Activated T-helper 17 cell treated with anti-CD3 and anti-CD28 coated beads, Interleukin-2, amount 50 U/mL, for 72 hours (primary cell): ENCODE measurements at places on chromosomes 5 and 9. TPM values are rescaled to one million over a fixed set of nuclear protein-coding genes. Genes with fewer than 3 reads are reported as not detected.
A peak's percentile ranks its signal among the peaks of the same experiment; 100 is the strongest.

The NPDC1 gene
- total RNA-seq: 96.1 TPM

The DMRT3 gene
- total RNA-seq: not detected

- peak; percentile 76 for ATAC-seq
Measured at GRCh38 chr9:127214421-127215267, 49.9 kb upstream of the GARNL3 start.

GRCh38 chr9:118659011-118659410, 710.2 kb downstream of the BRINP1 start:
- no peak for ATAC-seq

- no peak for ATAC-seq
Measured at GRCh38 chr5:56589481-56589860, 225.9 kb upstream of the MAP3K1 start.

DNA sequence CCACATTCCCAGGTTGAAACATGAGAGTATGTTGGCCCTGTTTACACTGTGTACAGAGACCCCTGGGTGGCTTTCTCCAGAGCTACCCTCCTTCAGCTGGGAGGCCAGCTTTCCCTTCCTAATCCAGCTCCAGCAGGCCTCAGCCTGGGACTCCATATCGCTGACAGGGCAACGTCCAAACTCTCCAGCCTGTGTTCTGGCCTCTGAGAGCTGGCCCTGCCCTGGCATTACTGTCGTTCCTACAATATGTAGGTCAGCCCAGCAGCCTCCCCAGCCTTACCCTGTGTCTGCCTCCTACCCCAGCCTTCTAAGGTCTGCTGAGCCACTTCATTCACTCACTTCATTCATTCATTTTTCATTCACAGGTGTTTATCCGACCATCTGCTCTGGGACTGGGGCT, 8.3 kb upstream of the EEIG1 start:
- ATAC-seq: no peak

GRCh38 chr5:65029178-65029577, 260.4 kb downstream of the CWC27 start:
- ATAC-seq: no peak

DNA sequence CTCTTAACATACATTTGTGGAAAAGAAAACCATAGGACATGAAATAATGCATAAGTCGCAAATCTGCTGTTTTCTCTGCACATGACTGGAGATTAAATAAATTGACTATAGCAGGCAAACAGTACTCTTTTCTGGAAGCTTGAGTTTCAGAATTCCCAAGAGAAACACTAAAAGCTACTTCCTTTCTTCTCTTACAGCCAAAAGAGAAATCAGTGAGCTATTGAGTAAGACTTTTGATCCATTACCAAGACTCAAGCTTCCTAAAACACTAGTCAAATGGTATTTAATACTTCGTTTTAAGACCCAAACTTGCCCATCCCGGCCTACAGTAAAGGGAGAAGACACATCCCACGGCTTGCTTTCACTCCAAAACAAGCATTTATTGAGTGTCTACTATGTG, 335.8 kb upstream of the PUM3 start:
- no peak for ATAC-seq

- ATAC-seq: no peak
Measured at GRCh38 chr9:137359850-137360249, 57.8 kb upstream of the NRARP start.

DNA sequence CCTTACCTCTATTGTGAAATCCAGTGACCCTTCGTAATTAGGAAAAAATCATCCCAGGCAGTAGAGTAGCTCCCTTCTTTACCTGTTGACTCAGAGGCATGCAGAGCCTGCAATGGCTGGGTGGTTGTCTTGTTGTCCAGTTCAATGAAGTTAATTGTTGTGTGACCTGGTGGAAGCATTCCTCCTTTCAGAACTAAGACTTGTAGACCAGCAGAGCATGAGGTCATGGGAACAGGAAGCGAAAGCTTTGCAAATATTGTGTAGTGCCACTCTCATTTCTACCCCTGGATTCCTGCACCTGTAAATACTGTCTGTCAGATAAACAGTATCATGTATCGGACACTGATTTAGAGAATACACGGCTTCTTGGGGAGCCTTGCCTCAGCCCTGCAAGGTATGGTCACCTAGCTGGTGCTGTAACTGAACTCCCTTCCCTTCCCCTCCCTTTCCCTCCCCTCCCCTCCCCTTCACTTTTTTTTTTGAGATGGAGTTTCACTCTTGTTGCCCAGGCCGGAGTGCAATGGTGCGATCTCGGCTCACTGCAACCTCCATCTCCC, 5.7 kb upstream of the PRXL2C start:
- ATAC-seq: no peak

DNA sequence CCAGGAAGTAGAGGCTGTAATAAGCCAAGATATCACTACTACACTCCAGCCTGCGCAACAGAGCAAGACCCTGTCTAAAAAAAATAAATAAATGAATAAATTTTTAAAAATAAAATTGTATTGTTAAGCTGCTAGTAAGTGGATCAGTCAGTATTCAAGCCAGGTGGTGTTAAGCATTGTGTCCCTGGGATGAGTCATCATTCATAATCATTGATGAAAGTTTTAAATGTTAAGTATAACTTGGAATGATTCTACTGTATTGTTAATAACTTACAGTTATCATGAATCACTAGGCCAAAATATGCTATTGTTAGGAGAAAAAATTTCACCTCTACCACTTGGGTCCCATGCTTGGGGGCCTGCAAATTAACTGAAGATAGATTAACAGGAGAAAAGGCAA, 38.2 kb downstream of the MED10 start:
- ATAC-seq: no peak

DNA sequence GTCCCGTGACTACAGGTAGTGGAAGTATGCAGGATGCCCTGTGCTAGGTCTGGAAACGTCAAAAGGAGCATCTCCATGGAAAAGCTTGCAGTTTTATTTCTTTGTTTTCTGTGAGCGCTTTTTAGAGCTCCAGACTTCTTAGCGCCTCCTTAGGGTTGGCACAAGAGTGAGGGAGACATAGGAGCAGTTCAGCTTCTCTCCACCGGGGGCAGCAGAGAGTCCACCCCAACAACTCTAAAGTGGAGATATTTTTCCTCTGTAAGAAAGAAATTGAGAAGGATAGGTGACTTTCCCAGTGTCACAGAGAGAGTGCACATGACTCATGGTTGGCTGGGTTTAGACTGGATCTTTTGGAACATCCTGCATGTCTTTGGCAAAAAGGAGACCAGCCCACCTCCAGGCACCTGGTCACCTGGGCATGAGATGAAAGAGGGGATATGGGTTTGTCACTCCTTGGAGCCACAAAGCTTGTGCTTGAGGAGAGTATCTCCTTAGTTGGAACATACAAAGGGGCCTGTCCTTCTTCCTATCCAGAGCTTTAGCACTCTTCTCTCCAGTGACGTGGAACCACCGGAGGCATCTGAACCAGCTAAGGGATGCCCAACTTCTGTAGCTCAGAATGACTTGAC, 637.7 kb downstream of the SEMA5A start:
- ATAC-seq: no peak

GRCh38 chr5:143105216-143105905, 298.1 kb downstream of the NR3C1 start:
- peak; percentile 32 for ATAC-seq
